ENCODE measurements at places on chromosomes 4 and X.

DNA sequence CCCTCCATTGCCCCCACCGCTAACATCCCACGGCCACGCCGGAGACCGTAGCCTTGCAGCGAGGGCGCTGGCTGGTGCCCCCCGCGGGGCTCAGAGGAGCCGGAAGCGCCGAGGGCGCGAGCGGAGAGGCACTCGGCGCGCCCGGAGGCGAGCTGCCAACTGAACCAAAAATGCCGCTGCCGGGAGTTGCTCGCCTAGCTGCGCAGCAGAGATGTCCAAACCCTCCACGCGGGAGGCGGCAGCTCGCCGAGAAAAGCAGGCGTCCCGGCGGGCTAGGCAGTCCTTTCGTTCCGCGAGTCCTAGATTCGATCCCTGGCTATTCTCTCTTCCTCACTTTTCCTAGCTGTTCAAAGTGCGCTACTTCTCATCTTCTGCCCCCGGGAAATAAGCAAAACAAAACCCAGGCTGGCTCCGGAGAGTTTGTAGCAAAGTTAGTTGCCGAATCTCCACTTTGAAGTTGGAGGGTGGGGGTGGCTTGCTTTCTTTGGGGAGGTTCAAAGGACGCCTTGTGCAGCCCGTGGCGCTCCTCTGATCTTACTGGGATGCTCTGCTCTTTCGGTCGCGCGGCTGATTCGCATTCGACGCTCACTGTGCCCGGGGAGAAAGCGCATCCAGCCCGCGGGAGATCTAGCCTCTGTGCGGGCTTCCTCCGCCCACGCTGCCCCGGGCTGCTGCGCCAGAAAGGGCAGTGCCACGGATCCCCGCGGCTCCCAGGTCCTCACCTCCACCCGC lies 723 bp downstream of the NKX6-1 start:
- no peak for DNase-seq

GRCh38 chr4:102343964-102344519 lies 1.2 kb downstream of the SLC39A8 start:
- peak; percentile 68 for DNase-seq

GRCh38 chrX:17809984-17810383 lies 51.1 kb downstream of the RAI2 start:
- DNase-seq = no peak

GRCh38 chr4:3483471-3483921 lies 20.4 kb downstream of the DOK7 start:
- DNase-seq = no peak

- no peak for DNase-seq
Measured at GRCh38 chr4:149322203-149322602, 493.4 kb downstream of the IQCM start.

DNA sequence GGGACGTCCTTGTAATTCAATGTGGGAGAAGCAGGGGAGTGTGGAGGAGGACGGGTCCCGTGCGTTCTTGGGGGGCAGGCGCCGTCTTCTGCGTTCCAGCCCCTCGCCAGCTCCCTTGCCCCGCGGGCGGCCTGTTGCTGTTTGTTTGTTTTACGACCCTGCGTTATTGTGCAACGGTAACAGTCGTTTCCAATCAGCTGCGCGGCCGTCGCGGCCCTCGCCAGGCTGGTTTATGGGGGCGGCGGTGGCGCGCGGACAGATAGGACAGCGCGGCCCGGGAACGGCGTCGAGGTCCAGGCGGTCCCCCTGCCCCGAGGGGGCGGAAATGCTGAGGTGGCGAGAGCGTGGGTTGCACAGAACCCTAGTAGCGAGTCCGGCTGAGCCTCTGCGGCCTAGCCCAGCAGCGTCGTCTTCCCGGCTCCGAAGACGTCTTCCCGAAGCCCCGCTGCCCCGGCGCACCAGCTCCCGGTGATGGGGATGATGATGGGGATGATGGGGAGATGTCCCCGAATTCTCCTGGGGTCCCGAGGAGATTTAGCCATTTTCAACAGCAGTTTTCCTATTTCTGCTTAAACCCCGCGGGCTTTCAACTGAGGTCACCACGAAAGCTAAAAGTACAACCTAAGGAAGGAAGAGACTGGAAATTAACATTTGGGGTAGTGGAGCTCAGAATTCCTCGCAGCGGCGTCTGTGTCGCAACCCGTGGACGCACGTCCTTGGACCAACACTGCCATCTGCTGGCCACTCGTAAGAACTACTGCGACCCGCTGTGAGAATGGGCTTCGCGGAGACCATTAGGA lies 4.8 kb downstream of the PDGFRA start:
- peak; percentile 69 for DNase-seq

- no peak for DNase-seq
Measured at GRCh38 chr4:145181091-145181501, 707 bp upstream of the OTUD4 start.

DNA sequence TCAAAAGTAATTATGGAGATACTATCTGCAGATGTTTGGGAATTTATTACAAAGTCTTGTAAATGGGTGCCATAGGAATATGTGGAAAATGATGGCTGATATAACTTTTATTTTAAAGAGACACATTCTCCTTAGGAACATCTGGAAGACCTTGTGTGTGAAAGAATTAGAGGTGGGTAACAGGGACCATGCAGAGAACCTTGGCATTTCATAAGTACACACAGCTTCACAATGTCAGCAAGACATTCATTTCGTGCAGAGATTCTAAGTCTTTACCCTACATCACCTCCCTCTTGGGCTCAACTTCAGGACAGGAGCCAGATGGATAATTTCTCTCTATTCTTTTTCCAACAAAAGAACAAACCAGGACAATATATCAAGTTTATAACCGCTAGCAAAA lies 458.1 kb upstream of the INTU start:
- DNase-seq = no peak

- peak; percentile 64 for DNase-seq
Measured at GRCh38 chrX:56733459-56734046, 4.5 kb downstream of the NBDY start.

DNA sequence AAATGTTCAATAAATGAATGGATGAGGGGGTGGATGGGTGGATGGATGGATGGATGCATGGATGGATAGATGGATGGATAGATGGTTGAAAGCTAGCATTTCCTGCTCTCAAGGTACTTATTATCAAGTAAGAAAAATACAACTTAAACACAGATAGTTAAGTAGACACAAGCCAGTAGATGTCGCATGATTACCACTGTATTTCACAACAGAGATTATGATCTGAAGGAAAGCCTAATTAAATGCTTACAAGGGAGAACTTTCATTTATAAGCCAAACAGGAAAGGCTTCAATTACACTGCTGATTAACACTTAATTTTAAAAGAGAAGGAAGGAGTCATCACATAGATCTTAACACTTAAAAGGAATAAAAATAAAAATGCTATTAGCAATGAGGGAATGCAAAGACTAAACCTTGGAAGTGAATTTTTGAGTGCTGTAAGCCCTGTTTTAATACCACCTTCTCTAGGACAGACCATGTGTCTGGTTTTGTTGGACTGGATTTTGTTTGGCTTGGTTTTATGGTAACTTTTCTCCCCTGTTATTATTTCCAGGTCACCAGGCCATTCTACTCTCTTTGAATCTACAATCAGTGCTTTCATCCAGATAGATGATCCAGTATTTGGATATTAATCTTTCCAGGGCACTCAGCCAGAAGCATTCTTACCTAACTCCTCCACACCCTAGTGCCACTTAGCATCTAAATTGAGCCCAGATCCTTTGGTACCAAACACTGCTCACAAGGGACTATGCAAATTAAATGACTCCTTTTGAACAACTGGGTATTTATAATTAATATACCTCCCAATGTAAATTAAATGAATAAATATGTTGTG lies 75.5 kb upstream of the SLC39A8 start:
- no peak for DNase-seq

DNA sequence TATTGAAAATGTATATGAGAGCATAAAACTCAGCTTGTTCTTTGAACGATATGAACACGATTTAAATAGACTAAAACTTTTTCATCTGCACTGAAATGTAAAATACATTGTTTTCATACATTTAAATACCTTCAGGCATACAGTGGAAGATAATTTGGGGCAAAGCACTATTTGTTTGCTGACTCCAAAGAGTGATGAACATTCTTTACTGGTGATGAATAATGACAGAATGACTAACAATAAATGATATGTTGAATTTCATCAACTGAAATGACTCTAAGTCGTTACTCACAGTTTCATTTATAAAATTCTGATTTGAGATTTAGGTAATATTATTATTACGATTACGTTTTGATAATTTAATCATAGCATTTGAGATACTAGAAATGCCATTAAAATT lies 1160.1 kb downstream of the NLGN4X start:
- DNase-seq = no peak

DNA sequence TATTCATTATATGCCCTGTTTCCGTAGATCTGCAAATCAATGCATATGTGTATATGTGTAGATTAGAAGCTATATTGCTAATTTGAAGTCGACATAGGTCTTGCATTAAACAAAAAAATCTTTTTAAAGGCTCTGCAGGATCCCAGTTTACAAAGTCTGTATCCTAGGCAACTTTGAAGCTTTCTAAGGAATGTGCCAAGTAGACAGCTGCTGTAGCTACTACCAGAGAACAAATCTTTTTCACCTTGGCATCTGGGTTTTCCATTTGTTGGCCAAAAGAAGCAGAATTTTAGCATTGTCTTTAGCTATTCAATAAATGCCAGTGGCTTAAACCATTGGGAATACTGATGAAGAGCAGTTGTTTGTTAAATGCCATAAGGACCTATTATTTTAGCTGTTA lies 88.0 kb downstream of the NAA11 start:
- DNase-seq = no peak

DNA sequence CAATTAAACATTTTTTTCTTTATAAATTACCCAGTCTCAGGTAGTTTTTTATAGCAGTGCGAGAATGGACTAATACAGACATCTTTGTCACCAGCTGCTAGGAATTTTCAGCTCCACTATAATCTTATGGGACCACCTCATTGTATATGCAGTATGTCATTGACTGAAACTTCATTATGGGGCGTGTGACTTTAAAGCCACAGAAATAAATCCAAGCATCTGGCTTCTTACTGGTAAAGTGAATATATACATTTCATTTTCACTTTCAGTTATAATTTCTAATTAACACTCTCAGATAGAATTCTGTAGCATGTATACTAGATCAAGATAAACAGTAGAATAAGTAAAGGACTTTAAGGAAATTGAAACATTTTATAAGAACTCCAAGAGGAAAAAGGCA lies 21.9 kb downstream of the IL15 start:
- DNase-seq = no peak

DNA sequence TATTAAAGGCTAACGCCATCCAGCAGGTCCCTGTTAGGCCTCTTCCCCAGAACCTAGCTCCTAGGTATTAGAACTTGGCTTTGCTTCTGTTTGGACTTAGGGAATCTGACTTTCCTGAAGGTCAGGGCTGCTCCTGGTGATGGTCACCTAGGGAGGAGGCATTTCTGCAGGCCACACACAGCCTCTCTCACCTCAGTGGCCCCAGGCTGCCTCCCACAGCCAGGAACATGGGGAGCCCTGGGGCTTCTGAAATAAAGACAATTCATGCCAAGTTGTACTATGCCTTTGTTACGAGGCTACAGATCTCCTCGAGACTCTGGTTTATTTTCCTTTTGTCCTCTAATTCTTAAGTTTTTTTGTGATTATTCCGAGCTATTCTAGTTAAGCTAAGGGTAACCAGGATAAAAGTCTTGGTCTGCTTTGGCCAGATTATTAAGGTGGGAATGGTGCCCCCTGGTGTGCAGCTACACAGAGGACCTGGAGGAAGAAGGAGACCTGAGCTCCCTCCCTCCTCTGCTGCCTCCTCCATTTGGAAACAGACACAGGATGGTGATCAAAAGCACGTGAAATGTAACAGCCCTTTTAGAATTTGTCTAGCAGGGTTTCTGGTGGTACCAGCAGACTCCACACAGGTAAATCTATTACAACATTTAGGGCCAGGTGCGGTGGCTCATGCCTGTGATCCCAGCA lies 131.0 kb downstream of the DCLK2 start:
- DNase-seq = peak; percentile 30
